ENCODE measurements at places on chromosomes 7 and 10. TPM values are rescaled to one million over a fixed set of nuclear protein-coding genes. Genes with fewer than 3 reads are reported as not detected.

- no peak for DNase-seq
Measured at GRCh38 chr7:122143376-122143750, 686 bp downstream of the AASS start.

- no peak for DNase-seq
Measured at GRCh38 chr7:127396184-127396583, 3.7 kb upstream of the ZNF800 start.

DNA sequence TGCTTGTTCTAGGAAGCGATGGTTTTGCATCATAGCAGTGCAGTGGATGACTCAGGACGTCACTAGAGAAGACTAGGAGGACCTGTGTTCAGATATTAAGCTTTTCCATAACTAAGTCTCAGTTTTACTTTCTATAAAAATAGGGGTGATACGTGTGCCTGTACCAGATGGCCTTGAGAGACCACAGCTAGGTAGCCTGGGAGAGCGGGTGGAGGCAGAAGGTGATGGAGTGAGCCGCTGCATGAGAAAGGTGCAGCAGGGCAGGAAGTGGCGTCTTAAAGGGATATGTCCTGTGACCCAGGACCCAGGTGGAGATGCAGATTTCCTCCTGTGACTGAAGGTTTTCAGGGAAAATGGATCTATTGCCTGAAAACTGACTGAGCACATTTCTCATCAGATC, 304.9 kb downstream of the CDC14C start:
- DNase-seq, result no peak

DNA sequence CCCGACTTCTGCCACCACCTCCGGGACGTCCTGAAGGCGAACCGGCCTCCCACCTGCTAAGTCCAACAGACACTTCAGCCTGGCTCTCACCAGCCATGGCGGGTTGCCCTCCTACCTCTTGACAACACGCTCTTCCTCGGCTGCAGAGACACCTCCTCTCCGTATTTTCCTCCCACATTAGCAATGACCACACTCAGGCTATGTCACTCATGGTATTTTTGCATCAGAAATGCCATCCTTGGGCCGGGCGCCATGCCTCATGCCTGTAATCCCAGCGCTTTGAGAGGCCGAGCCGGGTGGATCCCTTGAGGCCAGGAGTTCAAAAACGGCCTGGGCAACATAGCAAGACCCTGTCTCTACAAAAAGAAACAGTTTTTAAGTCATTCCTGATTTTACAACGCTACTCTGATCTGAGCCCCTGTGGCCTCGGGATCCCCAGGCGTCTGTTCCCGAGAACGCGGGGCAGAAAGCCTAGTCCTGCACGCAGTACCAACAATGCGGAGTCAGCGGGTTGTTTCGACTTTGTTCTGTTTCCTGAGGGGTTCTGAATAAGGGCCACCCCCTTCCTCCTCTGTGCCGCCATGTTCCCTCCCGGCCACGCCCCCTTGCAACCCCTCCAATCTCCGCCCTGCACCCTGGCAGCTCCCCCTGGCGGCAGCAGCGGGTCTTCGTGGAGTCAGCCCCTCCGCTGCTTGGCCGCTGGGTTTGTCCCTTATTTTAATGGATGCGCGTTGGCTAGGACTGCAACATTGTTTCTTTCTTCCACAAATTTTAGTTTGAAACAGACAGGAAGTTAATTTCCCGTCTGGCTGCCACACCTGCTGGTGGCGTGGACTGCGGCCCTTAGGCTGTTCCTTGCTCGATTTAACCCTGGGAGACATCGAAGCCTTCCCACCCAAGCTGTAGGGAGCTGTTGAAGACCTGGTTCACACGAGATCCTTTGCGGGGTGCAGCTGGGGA, 9.7 kb upstream of the ZFAND2A start:
- DNase-seq, result no peak

DNA sequence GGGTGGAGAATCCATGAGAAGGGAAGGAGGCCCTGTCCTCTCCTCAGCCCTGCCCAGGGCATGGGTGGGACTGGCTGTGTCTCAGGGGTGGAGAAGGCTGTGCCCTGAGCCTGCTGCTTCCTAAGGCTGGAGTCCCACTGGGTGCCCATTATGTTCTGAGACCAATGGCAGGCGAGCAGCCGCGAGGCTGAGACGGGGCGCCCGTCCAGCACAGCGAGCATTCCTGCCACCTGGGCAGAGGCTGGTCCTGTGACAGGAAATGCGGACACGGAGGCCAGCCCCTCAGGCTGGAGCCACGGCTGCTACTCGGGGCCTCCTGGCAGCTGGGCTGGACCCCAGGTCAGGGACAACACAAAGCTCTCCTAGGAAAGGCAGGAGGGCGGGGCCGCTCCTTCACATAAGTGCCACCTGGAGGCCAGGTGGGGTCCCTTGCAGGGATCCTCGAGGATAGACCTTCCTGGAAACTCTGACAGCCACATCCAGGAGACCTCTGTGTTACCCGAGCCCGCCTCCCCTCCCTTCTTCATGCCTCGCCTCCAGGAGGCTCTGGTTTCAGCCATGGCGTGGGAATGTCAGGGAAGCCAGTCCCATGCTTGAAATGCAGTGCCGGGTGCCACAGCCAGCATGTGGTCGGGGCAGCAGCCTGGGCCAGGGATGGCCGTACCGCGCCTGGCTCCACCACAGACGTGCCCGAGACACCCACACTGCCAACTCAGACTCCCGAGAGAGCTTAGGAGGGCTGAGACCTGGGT, 173.9 kb downstream of the USP6NL start:
- no peak for DNase-seq

Gene ARHGEF5
- 22.6 TPM for total RNA-seq

Gene HPSE2
- total RNA-seq, result not detected

DNA sequence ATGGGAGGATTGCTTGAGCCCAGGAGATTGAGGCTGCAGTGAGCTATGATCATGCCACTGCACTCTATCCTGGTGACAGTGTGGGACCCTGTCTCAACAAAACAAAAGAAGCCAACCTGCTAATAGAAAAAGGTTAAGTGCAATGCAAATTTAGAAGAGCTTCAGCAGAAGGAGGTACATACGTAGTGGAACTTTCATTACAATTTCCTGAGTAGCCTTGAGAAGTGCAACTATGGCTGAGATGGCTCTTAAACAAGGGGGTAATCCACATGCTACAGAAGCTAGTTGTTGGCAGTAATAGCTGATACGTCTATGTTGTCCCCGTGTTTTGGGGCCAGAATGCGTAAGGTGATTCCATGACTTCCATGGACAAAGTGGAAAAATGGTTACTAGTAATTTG, 10.7 kb upstream of the NT5C3A start:
- no peak for DNase-seq

GRCh38 chr10:93573051-93573909, 6.8 kb downstream of the FFAR4 start:
- no peak for DNase-seq

Gene ELOVL3
- total RNA-seq, result 1.1 TPM

DNA sequence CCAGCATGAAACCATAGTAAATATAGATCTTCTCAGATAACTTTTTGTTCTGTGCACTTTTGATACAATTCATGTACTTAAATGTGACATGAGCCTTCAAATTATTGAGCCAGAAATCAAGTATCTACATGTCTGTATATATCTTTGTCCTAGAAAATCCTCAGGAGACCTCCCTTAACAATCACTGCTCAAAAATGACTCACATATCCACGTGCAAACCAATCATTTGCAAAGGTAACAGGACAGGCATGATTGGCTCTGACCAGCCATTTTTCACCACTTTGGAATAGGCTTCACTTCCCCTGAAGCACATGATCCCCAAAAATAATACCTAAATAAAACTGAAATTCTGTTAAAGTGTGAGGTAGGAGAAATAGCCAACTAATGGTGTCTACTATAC, 902.5 kb downstream of the PCDH15 start:
- no peak for DNase-seq

GRCh38 chr10:77637532-77638320, at the start of gene KCNMA1:
Gene KCNMA1 (minus strand): TSS chr10:77637808.
- DNase-seq, result no peak
